ENCODE measurements at places on chromosomes 6 and 20.

DNA sequence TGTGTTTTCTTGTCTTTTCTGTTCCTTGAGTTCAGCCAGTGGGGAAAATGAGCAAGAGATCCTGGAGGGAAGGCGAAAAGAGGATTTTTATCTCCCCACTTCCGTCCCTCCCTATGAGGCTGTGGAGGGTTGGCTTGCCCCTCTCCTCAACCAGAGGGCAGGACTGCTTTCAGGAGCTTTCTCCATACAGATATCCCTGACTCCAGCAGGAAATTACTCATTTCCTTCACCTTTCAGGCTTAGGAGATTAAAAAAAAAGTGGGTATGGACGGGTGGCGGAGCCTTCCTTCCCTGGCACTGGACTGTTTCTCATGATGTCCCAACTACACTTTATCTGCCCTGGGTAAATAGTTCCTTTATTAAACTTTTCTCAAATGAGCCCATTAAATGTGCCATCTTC, 241.2 kb downstream of the FRK start:
- DNase-seq = no peak

GRCh38 chr20:40111282-40111681, 577.8 kb downstream of the MAFB start:
- DNase-seq = no peak

DNA sequence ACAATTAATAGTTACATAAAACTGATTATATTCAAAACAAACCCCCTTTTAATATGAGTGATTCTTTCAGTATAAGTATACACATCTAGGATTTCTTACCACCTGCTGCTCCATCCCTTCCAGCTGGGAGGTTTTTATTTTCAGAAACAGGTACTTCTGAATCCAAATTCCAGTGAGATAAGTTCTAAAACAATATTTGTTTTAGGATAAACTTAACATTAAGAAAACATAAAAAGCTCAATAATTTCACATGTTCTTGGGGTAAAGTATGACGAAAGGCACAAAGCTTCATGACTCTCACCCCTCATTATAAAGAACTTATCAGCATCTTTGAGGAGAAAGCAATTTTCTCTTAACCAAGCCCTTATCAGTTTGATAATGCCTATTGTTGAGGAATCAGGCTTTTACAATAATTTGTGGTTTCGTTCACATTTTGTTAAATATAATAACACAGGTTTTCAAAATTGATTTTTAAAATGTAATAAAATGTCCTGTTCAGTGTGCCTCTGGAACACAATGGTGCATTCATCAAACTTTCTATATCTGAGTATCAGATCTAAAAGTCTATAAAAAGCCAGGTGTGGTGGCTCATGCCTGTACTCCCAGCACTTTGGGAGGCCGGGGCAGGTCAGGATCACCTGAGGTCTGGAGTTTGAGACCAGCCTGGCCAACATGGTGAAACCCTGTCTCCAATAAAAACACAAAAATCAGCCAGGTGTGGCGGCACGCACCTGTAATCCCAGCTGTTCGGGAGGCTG, 4.3 kb downstream of the FAM217A start:
- DNase-seq = no peak

DNA sequence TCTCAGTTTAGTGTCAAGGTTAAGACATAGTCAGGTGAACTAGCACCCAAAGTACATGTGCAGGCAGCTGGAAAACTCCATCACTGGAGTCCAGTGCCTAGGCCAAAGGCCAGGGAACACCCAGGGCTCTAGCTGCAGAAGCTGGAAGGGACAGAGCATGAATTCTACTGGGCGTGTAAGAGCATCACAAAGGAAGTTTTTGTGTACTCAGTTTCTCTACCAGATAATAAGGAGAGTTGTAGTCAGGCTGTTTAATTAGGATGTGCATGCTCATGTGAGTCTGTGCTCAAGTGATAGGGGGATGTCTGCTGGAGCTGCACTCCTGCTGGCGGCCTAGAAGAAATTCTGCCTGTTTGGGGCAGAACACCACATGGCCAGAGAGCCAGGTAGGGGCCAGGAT, 8.1 kb downstream of the L3MBTL1 start:
- no peak for DNase-seq

- DNase-seq = no peak
Observed at GRCh38 chr6:38944655-38945279, 103.8 kb upstream of the GLP1R start.

Data from foreskin fibroblast (primary cell).